Stimulated activated CD4-positive, alpha-beta T cell treated with anti-CD3 and anti-CD28 coated beads, Interleukin-4, amount 100 ng/mL, for 24 hours (primary cell): ENCODE measurements at places on chromosomes 1 and 21.

GRCh38 chr1:156874572-156875340, 14.1 kb downstream of the NTRK1 start:
- DNase-seq = no peak

DNA sequence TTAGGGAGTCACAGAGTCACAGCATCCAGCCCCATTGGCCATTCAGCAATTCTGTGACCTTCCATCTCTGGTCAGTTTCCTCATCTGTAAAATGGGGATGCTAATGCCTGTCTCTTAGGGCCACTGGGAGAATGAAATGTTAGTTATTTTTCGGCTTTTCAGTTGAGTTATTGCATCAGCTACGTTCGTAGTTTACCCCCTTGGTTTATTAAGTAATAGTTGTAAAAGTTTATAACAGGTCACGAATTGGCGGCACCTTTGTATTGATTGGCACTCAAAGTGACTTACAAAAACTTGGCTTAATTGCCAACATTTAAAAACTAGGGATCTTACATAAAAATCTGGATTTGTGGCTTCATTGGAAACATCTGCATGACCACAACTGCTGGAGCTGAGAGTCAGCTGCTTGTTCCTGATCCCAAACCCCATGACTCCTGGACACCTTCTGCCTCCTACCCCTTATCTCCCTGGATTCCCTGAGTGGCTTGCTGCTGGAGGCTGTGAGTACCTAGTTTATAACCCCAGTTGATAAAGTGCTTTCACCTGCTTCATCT, 23.0 kb upstream of the SLC1A7 start:
- DNase-seq = no peak

- peak; percentile 72 for DNase-seq
Measured at GRCh38 chr1:167533851-167534300, 15.5 kb upstream of the CD247 start.

DNA sequence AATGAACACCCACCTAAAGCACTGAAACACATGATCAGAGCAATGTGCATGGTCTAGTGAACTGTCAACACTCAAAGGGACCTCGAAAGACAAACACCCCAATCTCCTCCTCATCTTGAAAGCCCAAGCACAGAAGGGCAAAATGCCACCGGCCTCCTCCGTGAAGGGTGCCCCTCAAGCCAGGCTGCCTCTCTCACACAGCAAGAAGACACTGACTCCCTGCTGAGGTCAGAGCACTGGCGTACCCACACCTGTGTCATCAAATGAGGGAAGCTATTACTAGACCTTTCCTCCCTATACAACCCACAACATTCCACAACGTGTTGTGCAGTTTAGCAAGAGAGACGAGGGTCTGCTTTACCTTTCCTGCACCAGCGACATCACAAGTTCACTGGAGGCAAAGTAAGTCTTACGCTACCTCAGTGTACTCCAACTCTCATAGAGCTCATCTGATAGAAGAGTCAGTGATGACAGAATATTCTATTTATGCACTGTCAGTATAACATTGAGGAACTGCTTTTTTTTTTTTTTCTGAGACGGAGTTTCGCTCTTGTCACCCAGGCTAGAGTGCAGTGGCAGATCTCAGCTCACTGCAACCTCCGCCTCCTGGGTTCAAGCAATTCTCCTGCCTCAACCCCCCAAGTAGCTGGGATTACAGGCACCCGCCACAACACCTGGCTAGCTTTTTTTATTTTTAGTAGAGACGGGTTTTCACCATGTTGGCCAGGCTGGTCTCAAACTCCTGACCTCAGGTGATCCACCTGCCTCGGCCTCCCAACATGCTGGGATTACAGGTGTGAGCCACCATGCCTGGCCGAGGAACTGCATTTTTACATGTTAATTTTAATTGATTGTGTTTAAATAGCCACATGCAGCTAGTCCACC, 3.3 kb downstream of the SH3BP5L start:
- DNase-seq = no peak

GRCh38 chr1:10624256-10625050, 149.7 kb downstream of the PEX14 start:
- DNase-seq = no peak

GRCh38 chr21:28833182-28833581, 159.5 kb downstream of the LTN1 start:
- DNase-seq = no peak

GRCh38 chr1:155591770-155592169, 18.2 kb upstream of the MSTO1 start:
- DNase-seq = peak; percentile 45

DNA sequence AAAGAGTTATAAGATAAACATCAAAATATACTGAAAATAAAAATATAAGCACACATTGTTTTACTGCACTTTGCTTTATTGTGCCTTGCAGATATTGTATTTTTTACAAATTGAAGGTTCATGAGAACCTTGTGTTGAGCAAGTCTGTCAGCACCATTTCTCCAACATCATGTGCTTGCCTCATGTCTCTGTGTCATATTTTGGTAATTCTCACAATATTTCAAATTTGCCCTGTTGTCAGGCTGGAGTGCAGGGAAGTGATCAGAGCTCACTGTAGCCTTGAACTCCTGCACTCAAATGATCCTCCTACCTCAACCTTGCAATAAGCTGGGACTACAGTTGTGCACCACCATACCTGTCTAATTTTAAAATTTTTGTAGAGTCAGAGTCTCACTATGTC, 21.3 kb upstream of the CNIH3 start:
- DNase-seq = no peak

- DNase-seq = no peak
Measured at GRCh38 chr1:58979086-58979485, 195.2 kb upstream of the JUN start.

GRCh38 chr1:25469177-25469576, 38.5 kb downstream of the MACO1 start:
- DNase-seq = no peak

- no peak for DNase-seq
Measured at GRCh38 chr1:221841251-221841982, 99.5 kb upstream of the DUSP10 start.

DNA sequence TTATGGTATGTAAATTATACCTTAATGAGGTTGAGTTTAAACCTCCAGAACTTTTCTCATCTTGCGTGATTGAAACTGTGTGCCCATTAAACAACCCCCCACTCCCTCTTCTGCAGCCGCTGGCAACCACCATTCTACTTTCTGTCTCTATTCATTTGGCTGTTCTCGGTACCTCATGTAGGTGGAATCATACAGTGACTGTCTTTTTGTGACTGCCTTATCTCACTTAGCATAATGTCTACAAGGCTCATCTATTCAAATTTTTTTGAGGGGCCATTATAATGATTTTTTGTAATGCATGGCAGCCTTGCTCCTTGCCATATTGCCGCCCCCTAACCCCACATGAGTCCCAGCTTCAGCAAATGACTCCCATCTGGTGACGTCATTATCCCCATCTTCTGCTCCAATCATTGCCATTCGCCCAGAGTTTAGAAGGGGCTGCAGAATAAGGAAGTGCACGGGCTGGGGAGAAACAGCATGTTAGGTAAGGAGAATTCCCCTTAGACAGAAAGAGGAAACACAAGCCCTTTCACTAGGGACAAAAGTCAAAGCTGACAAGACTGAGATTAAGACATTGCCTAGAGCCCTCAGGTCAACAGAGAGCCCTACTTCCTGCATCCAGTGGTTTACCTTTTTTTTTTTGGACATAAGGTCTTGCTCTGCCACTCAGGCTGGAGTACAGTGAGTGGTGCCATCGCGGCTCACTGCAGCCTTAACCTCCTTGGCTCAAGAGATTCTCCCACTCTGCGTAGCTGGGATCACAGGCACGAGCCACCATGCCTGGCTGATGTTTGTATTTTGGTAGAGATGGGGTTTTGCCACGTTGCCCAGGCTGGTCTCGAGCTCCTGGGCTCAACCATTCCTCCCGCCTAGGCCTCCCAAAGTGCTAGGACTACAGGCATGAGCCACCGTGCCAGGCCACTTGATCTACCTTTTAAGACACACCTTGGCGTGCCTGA, 78.4 kb upstream of the ERRFI1 start:
- DNase-seq = no peak

- peak; percentile 53 for DNase-seq
Measured at GRCh38 chr1:115112496-115113375, 23.4 kb upstream of the TSPAN2 start.
